ENCODE measurements at places on chromosomes 6 and 20.

DNA sequence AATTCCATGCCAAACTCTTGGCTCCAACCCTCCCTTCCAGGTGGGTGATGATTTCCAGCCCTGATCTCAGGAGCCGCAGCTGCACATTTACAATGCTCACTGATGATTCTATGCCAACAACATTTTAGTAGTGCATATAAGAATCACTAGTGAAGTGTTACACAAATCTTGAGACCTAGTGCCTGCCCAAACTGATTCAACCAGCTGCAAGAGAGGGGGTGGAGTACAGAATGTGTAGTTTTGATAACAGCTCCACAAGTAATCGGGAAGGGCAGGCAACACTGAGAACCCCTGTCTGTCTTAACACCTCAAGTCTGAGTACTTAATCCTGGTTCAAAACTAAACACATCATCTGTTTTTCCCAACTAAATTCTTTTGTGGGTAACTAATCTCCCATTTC, 91.7 kb downstream of the PRDM1 start:
- DNase-seq = no peak

DNA sequence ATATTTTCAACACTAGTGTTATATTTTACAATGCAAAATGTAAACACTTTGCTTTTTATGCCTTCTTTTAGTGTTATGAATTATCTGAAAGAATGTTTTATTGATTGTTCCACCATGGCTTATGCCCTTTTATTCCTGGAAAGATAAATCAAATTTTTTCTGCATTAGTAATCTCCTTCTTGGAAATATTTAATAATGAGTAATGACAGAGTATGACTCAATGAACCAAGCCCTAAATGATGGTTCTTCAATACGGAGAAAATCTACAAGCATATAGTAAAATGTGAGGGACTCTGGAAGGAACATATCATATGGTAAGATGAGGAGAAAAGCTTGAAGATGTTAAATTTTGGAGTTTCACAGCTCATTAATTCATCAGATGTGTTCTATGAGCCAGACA, 929.6 kb downstream of the C6orf118 start:
- no peak for DNase-seq

GRCh38 chr6:45756606-45757005, 259.1 kb downstream of the CLIC5 start:
- no peak for DNase-seq

- DNase-seq = no peak
These were observed 82.9 kb downstream of the RPP40 start for GRCh38 chr6:4920914-4921410.

DNA sequence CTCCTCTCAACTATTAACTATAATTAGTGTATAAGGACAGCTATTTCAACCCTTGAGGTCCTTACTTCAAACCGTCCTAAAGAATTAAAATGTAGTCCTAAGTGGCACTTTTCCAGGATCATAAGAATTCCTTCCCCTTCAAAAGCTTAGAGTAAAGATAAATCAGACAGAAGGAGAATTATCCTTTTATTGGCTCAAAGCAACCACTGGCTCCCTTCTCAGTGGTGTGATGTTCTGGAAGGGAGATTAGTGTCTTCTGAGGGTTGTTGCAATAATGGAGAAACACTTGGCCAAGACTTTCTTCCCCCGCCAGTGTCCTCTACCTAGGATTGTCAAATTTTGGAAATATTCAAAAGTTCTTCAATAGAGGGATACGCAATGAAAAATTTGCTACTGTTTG, 89.1 kb upstream of the PLEKHG1 start:
- no peak for DNase-seq

GRCh38 chr6:132456700-132457143, 55.4 kb upstream of the MOXD1 start:
- no peak for DNase-seq

DNA sequence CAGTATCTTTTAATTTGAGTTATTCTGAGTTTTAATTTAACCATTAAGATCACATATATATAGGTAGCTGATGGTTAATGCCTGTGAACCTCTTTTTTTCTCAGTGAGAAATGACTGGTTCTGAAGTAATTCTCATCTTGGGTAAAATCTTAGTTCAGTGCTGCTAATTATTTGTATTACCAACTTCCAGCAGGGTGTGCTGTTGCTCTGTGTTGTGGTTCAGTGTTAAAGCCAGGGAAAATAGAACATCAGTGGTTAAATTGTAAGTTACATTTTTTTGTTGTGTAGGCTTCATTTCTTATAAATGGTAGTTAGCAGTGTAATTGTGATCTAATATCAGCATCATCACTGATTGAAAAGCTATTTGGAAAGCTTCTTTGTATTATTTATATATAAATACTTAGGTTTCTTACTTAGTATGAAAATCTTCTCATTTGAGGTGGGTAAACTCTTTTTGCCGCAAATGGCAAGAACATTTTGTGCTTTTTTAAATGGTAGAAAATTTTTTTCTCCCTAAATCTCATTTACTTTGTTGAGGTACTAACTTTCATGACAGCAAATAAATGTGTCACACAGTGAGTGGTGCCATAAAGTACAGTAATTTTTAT, 43.7 kb downstream of the CDC5L start:
- DNase-seq = no peak

Data from GOT3 (cell line).